Neural progenitor cell (in vitro differentiated cells): ENCODE measurements at places on chromosomes 4 and X. TPM values are rescaled to one million over a fixed set of nuclear protein-coding genes. Genes with fewer than 3 reads are reported as not detected.

DNA sequence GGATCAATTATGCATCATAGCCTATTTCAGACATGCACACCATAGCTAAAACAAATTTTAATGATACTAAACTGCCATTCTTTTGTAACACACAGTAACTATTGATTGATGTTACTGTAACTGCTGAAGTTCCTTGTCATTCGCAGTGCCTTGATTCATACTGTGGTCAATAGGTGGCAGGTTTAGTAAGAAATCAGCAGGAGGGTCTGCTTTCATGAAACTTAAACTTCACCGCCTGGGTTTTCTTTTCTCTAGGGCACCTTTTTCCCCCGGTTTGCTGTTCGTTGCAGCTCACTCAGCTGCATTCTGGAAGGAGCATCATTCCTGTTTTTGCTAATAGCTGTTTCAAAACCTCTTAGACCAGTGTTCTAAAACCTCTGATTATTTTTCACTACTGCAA is 88.1 kb downstream of the RPA4 start:
- no peaks in the 10 kb centered on the region for H3K4me1 ChIP-seq
- H3K27me3 ChIP-seq, result no peaks in the 10 kb centered on the region
- H3K27ac ChIP-seq, result no peak overlapping the region
- H3K4me3 ChIP-seq, result no peak overlapping the region
- DNase-seq, result no peak
- no peaks in the 10 kb centered on the region for H3K36me3 ChIP-seq

FATE1 gene
- total RNA-seq, result not detected in 2 replicates

- H3K27ac ChIP-seq, result no peak overlapping the region
- no peaks in the 10 kb centered on the region for H3K4me1 ChIP-seq
- H3K27me3 ChIP-seq, result no peaks in the 10 kb centered on the region
- DNase-seq, result no peak
- H3K36me3 ChIP-seq, result no peaks in the 10 kb centered on the region
Observed at GRCh38 chr4:44538534-44538933, 89.9 kb upstream of the KCTD8 start.

GRCh38 chr4:119206178-119206577 is 6.3 kb upstream of the USP53 start:
- no peak overlapping the region for H3K27ac ChIP-seq
- no peaks in the 10 kb centered on the region for H3K36me3 ChIP-seq
- no peak overlapping the region for H3K4me3 ChIP-seq

GRCh38 chrX:1074172-1074571 is 138.3 kb downstream of the CRLF2 start:
- no peaks in the 10 kb centered on the region for H3K27me3 ChIP-seq
- H3K36me3 ChIP-seq, result no peaks in the 10 kb centered on the region
- no peak overlapping the region for H3K27ac ChIP-seq
- H3K4me3 ChIP-seq, result no peak overlapping the region
- DNase-seq, result no peak

- H3K36me3 ChIP-seq, result no peaks in the 10 kb centered on the region
- H3K4me1 ChIP-seq, result peaks cover 10% of the 10 kb centered on the region
- H3K4me3 ChIP-seq, result no peak overlapping the region
- H3K27me3 ChIP-seq, result peaks cover 41% of the 10 kb centered on the region
Observed at GRCh38 chr4:74366367-74366911, 1.5 kb downstream of the EREG start.

OCRL gene
- 22.0 and 25.3 TPM in 2 replicates for total RNA-seq

- H3K27me3 ChIP-seq, result no peaks in the 10 kb centered on the region
- no peaks in the 10 kb centered on the region for H3K4me1 ChIP-seq
- no peak overlapping the region for H3K27ac ChIP-seq
- H3K36me3 ChIP-seq, result no peaks in the 10 kb centered on the region
Observed at GRCh38 chr4:55907469-55907868, 41.3 kb upstream of the CEP135 start.

CDX4 gene
- 0.92 TPM in 1 of 2 replicates, not detected in the other for total RNA-seq

DNA sequence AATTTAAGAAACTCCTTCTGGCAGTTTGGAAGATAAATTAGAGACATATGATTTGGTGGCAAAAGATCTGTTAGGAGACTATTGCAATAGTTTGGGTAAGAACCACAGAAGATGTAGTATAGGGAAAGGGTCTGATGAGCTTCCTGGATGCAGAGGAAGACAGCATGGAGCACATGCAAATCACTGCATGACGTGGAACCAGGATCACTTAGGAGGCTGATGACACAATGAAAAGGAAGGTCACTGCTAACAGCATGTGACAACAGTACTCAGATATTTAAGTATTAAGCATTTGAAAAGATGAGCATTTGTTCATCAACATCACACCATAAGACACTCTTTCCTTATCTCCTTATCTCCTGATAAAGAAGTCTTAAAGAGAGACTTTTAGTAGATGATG is 167.8 kb upstream of the LDB2 start:
- H3K4me3 ChIP-seq, result no peak overlapping the region
- H3K27me3 ChIP-seq, result no peaks in the 10 kb centered on the region
- no peaks in the 10 kb centered on the region for H3K36me3 ChIP-seq
- no peak for DNase-seq
- no peak overlapping the region for H3K27ac ChIP-seq

DNA sequence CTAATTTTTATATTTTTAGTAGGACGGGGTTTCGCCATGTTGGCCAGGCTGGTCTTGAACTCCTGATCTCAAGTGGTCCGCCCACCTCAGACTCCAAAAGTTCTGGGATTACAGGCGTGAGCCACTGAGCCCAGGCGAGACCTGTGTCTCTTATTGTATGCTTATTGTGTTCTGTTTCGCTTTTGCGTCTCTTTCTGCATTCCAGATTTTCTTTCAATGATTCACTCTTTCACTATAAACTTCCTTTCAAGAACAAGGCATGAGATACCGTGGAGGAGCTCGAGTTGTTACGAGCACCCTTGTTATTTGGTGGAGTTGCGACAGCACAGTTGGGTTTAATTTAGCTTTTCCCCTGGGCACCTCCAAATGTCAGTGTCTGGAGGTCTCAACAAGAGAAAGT is 366.7 kb upstream of the FAT1 start:
- peaks cover 28% of the 10 kb centered on the region for H3K4me1 ChIP-seq
- no peak overlapping the region for H3K4me3 ChIP-seq
- DNase-seq, result no peak
- H3K36me3 ChIP-seq, result no peaks in the 10 kb centered on the region
- H3K27ac ChIP-seq, result no peak overlapping the region

DNA sequence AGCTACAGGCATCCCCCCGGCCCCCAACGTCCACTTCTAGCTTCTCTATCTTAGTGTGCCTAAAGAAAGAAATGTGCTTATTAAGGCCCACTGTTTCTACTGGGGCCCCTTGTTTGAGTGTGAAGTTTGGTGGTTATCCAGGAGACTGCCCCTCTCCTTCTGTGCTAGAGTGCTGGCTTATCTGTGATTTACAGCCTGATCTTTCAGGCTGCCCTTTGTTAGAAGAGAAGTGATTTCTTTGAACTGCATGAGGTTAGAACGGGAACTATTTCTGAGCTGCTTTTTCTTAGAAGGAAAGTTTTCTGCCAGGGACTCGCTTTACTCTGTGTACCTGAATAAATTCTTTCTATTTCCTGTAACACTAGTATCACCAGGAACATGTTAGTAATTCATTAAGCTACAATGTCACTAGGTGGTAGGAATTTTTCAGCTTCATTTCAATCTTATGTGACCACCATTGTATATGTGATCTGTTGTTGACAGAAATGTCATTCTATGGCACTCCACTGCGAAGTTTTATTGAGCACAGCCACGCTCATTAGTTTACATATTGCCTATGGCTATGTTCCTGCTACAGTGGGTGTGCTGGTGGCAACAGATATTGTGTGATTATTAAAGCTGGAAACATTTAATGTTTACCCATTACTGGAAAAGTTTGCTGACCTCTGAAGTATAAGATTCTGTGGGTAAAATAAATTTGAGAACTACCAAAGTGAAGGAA is 193.8 kb upstream of the CXorf51B start:
- no peak overlapping the region for H3K27ac ChIP-seq
- DNase-seq, result no peak
- no peak overlapping the region for H3K4me3 ChIP-seq
- H3K27me3 ChIP-seq, result no peaks in the 10 kb centered on the region

GRCh38 chrX:31320740-31321139 is 248.9 kb upstream of the FTHL17 start:
- no peaks in the 10 kb centered on the region for H3K4me1 ChIP-seq
- no peak overlapping the region for H3K27ac ChIP-seq
- no peak overlapping the region for H3K4me3 ChIP-seq

- no peak overlapping the region for H3K27ac ChIP-seq
- H3K27me3 ChIP-seq, result no peaks in the 10 kb centered on the region
- H3K36me3 ChIP-seq, result no peaks in the 10 kb centered on the region
- no peaks in the 10 kb centered on the region for H3K4me1 ChIP-seq
Observed at GRCh38 chr4:64617800-64618199, 208.6 kb upstream of the TECRL start.

PNMA6A gene
- total RNA-seq, result 0.64 and 3.2 TPM in 2 replicates

DNA sequence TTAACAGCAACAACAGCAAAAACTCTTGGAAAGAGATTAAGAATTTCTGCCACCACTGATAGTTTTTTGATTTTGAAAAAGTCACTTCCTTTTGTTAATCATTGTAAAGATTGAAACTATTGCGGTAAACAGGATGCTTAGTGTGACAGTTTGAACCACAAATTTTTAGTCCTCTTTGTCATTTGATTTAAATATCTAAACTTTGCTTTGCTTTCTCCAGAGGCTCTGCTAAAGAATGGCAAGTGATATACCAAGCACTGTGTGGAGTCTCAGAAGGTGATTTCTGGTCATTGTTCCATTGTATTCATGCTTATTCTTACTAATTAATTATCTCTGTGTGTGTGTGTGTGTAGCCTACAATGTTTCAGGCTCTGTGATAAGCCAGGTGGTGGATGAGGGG is 155.6 kb downstream of the BMPR1B start:
- H3K36me3 ChIP-seq, result no peaks in the 10 kb centered on the region
- peaks cover 15% of the 10 kb centered on the region for H3K4me1 ChIP-seq
- no peak for DNase-seq
- H3K4me3 ChIP-seq, result no peak overlapping the region
- H3K27me3 ChIP-seq, result no peaks in the 10 kb centered on the region

CCNQ gene
- total RNA-seq, result 15.2 and 22.2 TPM in 2 replicates

DNA sequence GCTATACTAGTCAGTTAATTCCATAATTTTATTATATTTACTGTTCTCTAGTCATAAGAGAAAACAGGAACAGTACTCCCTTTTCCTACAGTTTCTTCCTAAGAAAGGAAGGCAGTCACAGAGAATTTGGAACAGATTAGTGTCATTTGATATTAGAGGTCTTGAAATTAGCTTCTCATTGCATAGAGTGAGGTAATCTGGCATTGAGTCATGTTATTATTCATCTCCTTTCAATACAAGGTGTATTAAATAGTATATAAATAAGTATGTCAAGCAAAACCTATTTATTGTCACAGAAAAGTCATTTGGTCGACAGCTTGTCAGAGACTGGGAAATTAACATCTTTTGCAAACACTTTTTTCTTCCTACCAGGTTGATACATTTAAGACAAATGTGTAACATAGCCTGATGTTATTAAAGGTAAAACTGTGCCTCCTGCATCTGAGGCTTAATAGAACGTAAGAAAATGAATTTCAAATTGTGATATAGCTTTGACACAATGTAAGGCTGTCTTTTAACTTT is 753.1 kb upstream of the FRG1 start:
- H3K36me3 ChIP-seq, result peaks cover 5% of the 10 kb centered on the region
- no peak overlapping the region for H3K27ac ChIP-seq
- no peak overlapping the region for H3K4me3 ChIP-seq
- no peaks in the 10 kb centered on the region for H3K27me3 ChIP-seq

ADD1 gene
- total RNA-seq, result 131 and 140 TPM in 2 replicates

BEX2 gene
- total RNA-seq, result 37.5 and 45.4 TPM in 2 replicates

- H3K36me3 ChIP-seq, result no peaks in the 10 kb centered on the region
- H3K27ac ChIP-seq, result no peak overlapping the region
- no peak overlapping the region for H3K4me3 ChIP-seq
Observed at GRCh38 chrX:155259752-155260151, 4.5 kb downstream of the RAB39B start.

RASGEF1B gene
- 7.5 and 9.4 TPM in 2 replicates for total RNA-seq

DNA sequence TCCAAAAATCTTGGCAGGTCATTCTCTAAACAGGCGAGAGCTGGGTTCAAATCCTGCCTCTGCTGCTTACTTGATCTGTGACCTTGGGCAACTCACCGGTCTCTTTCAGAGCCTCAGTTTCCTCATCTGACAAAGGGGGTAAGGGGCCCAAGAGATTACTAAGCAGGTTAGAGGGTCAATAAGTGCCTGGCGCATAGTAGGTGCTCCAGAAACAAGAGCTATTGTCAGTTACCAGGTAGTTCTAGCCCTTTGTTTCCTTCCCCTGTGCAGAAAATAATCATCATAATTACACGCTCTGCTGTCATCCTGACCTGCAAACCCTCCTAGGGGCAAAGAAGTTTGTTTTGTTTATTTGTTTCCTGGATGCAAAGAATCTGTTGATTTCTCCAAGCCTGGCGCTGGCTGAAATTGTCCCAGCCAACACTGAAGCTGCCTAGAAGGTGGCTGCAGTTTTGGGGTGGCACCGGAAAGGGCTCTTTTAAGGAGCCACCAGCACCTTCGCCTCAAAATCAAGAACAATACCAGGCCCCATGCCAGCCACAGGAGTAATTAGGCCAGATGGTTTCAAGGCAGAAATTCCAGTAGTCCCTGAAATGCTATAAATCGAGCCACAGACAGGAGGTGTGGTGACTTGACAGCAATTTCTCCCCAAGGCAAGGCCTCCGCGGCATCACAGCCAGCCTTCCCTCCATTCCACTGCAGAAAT is 10.2 kb upstream of the KIAA0232 start:
- peaks cover 3% of the 10 kb centered on the region for H3K27me3 ChIP-seq
- no peaks in the 10 kb centered on the region for H3K36me3 ChIP-seq
- DNase-seq, result no peak
- no peak overlapping the region for H3K27ac ChIP-seq

GRCh38 chr4:61251129-61251528 is 51.0 kb downstream of the ADGRL3 start:
- H3K4me1 ChIP-seq, result no peaks in the 10 kb centered on the region
- H3K4me3 ChIP-seq, result no peak overlapping the region
- no peak for DNase-seq
- no peaks in the 10 kb centered on the region for H3K27me3 ChIP-seq
- H3K27ac ChIP-seq, result no peak overlapping the region

GPR119 gene
- not detected in 2 replicates for total RNA-seq

TMSB15B gene
- total RNA-seq, result 30.2 and 47.4 TPM in 2 replicates

GRCh38 chrX:12052109-12052508 is 86.2 kb upstream of the FRMPD4 start:
- no peak overlapping the region for H3K27ac ChIP-seq
- DNase-seq, result no peak
- no peaks in the 10 kb centered on the region for H3K36me3 ChIP-seq
- no peaks in the 10 kb centered on the region for H3K27me3 ChIP-seq

- no peak for DNase-seq
- peaks cover under 1% of the 10 kb centered on the region for H3K36me3 ChIP-seq
- no peaks in the 10 kb centered on the region for H3K4me1 ChIP-seq
Observed at GRCh38 chr4:168759321-168759720, 250.7 kb downstream of the CBR4 start.

DNA sequence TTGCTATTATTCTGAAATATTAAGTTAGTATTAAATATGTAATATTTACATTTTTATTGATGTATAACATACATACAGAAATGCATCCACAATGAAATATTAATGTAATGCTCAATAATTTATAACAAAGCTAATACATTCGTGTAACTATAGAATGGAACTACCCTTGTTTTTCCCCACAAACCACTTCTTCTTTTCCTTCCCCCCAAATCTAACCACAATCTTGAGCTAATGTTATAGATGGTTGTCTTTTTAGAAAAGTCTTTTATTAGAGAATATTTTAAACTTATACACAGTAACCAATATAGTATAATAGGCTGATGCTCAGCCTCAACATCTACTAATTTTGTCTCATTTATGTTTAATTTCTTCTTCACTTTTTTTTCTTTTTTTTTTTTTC is 4.5 kb upstream of the ZNF732 start:
- DNase-seq, result no peak
- no peaks in the 10 kb centered on the region for H3K36me3 ChIP-seq
- no peak overlapping the region for H3K4me3 ChIP-seq
- H3K27ac ChIP-seq, result no peak overlapping the region
- H3K4me1 ChIP-seq, result no peaks in the 10 kb centered on the region
